Stimulated activated CD8-positive, alpha-beta memory T cell treated with anti-CD3 and anti-CD28 coated beads, Interleukin-7, amount 100 ng/mL, for 48 hours (primary cell): ENCODE measurements at places on chromosomes 7 and 10.

DNA sequence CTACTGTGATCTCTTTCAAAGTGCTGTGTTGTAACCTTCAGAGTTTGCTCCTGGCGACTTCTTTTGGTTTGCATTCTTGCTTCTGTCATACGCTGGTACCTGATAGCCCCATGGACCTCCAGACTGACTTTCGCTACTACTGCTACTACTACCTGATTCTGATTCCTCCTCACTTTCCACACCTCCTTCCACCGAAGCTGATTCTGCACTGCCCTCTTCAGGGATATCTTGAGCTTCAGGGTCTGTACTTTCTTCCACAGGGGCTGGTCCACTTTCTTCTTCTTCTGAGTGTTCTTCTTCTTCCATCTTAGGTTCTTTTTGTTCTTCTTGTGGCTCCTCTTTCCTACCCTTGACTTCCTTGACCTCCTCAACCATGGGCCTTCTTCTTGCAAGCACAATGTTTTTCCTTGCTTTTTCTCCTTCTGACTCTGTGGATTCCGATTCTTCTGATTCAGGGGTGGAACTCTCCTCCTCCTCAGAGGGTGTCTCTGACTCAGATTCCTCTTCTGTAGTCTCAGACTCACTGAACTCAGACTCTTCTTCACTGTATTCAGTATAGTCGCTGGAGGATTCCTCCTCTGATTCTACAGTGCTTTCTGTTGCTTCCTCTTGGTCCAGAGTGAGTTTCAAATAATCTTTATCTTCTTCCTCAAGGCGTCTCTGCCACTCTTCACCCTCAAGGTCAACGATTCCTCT, 992.2 kb downstream of the PCDH15 start:
- no peak for DNase-seq

DNA sequence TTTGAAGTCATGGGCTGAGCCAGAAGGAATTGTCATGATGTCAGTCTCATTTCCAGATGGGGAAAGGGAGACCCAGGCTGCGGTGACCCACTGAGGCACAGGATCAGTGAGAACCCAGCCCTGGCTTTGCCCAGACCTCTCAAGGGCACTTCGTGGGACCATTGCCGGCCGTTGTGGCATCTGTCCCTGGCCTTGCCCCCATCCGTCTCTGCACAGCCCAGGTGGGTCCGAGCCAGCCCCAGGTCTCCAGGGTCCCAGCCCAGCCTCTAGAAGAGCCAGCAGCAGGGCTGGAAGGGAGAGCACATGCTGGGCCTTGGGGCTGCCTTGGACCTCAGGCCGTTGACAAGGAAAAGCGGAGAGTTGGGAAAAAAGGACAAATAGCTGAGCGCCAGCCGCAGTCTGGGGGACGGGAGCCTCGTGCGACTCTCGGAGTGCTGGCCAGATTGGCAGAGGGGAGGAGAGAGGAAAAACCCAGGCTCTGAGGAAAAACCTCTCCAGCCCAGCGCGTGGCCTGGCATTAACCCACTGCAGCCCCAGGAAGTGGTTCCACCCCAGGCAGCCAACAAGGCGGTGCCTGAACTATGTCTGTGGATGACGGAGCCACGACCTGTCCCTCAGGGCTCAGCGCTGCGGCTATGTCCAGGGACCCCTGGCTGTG, 30.2 kb downstream of the GRIFIN start:
- no peak for DNase-seq

DNA sequence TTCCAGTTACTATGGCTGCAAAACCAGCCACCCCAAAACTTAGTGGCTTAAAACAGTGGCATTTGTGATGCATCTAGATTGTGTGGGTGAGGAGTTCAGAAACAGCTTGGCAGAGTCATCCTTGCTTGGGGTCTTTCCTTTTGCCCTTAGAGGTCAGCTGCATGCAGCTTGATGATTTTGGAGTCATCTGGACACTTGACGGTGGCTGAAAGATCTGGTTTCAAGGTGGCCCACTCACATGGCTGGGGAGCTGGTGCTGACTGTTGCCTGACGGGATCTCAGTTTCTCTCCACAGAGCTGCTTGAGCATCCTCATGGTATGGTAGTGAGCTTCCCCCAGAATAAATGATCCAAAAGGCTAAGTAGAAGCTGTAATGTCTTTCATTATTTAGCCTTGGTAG, 191.3 kb upstream of the GALNT17 start:
- no peak for DNase-seq

DNA sequence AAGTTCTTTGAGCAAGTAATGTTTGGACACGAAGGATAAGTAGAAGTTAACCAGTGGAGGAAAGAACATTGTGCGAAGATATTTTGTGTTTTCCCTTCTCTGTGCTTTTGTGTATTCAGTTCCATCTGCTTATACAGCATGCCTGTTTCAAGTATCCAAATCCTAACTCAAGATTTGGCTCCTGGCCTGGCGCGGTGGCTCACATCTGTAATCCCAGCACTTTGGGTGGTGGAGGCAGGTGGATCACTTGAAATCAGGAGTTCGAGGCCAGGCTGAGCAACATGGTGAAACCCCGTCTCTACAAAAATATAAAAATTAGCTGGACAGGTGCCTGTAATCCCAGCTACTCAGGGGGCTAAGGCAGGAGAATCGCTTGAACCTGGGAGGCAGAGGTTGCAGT, 40.8 kb upstream of the TPST1 start:
- no peak for DNase-seq

DNA sequence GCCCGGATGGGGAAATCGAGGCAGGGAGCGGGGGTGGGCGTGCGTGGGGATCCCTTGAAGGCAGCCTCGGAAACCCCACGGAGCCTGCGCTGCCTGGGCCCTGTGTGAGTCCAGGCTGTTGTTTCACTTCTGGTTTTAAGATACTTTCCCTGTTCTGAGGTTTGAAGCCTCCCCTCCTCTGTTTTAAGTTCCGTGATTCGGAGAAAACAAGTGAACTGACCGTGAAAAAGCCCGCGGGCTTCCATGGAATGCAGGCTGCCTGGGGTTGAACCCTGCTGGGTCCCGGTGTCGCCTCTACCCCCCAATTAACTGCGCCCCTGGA, 401 bp downstream of the LRRC27 start:
- DNase-seq = no peak

- DNase-seq = no peak
Measured at GRCh38 chr10:27276581-27276980, 36.0 kb upstream of the ACBD5 start.

GRCh38 chr7:131166066-131166465, 161.6 kb upstream of the MKLN1 start:
- no peak for DNase-seq

GRCh38 chr7:28208506-28208905, 27.9 kb upstream of the JAZF1 start:
- DNase-seq = no peak

- no peak for DNase-seq
Measured at GRCh38 chr10:103905441-103905840, 12.5 kb downstream of the STN1 start.
